ENCODE measurements at places on chromosomes 2 and 18. TPM values are rescaled to one million over a fixed set of nuclear protein-coding genes. Genes with fewer than 3 reads are reported as not detected.

- DNase-seq = peak; percentile 52
These were observed 4.2 kb downstream of the MEIS1 start for GRCh38 chr2:66438891-66439811.

DNA sequence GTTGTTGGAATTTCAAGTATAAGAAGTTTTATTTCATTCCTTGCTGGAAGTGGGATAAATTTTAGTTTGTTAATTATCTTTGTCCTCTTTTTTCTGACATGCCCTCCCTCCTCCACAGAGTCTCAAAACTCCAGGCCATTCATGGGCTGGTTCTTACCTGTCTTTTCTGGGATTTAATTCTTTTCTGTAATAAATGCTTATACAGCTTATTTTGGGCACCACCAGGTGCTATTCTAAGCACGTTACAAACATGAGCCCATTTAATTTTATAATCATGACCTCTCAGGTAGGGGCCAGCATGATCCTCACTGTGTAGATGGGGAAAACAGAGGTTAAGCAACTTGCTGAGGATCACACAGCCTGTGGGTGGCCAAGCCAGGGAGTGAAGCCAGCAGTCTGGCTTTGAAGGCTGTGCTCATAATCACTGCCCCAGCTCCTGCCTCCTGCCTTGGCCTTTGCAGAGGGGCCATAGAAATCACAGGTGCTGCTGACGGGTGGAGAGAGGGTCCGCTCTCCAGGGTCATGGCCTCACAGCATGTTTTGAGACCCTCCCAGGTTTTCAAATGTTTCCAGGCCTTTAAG, 128.4 kb upstream of the PXDN start:
- DNase-seq = no peak

DNA sequence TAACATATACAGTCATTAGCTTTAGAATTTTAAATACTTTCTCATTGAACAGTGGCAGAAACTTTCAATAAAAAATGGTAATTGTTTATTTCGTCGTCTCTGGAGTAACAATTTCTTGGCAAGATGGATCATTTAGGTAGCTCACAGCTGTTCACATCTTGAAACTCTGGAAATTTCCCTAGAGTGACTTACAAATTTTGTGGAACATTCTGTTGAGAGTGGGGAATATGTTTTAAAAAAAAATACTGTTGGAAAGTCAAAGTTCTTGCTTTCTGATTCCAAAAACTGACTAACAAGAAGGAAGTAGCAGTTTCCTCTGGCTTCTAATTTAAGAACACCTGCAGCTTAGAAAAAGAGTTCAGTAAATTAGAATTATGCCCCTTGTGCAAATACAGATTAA, 11.2 kb upstream of the CALCRL start:
- no peak for DNase-seq

- DNase-seq = no peak
These were observed 17.1 kb upstream of the CNNM3 start for GRCh38 chr2:96798733-96799622.

DNA sequence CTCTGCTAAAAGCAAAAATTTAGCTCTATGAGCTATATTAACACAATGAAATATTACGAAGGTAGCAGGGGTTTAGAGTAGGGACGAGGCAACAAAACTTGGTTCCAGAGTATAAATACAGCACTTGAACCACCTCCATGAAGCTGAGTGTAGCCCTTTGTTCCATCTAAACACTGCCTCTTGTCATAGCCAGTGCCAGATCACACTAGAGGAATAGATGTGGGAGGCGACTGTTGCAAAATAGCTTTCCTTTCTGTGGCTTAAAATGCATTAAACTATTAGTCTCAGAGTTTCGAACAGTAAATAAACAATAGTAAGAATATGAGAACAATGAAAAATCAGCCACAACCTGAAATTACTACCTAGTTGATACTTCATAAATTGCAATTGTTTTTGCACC, 29.8 kb downstream of the PIEZO2 start:
- no peak for DNase-seq

- DNase-seq = no peak
These were observed 379.4 kb downstream of the TNS1 start for GRCh38 chr2:217623281-217623912.

DNA sequence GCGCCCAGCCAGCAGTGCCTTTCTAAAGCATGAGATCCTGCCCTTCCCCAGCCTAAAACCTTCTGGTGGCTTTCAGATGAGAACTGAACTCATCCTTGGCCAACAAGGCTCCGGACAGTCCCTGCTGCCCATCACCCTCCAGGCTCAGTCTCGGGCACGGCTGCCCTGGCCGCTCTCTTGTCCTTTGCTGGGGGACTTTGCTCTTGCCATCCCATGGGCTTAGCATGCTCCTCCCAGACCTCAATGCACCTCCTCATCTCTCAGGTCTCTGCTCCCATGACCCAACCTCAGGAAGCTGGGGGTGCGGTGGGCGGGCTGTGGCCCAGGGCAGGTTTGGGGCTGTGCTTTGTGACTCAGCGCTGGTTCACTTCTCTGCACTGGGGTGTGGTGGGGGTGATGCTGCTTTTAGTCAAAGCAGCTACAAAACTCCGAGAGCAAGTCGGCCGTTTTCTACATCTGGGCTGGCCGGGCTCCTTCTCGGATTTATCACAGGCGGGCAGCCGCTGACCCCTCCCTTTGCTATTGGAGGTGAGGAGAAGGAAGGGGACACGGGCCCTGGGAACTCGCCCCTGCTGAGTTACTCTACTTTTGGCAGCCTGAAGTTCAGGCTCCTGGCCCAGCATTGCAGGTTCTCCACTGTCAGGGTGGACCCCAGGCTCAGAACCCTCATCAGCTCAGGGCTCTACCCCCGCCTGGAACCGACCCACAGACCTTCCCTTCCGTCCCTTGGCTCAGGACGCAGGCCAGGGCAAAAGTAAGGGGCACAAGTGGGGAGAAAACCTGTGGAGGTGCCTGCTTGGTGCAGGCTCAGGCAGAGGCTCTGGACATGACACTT, 90.6 kb upstream of the TAF1B start:
- DNase-seq = no peak

DNA sequence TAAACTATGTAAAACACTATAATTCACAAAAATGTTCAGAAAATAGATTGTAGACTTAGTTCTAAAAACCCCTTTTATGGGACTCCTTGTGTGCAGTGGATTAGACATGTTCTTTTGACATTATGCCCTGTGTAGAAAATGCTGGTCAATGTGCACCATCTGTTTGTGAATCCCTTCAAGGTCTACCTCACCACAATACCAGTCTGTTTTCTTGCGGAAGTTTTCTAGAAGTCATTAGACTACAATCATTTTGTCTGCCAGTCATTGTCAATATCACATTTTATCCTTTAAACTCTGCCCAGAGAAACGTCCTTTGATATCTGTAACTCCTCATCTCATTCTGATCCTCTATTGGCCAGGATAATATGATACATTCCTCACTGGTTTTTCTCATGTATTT, 7.8 kb downstream of the ITGA4 start:
- no peak for DNase-seq

- DNase-seq = no peak
These were observed 814 bp upstream of the RAB1A start for GRCh38 chr2:65130664-65131175.

DNA sequence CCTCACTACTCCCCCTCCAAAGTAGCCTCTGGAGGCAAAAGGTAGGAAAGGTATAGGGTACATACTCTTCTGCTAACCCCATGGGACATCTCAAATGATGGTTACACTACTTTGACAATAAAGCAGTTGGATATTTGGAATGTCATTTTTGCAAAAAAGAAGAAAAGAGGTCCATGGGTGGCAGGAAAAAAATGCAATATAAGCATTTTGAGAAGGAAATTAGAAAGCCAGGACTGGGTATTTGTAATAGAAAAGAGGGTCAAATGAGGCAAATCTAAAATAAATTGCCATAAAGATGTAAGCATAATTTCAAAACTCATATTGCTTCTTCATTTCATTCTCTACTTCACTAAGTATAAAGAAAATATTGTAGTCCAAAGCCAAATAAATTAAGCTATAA, 280.2 kb downstream of the NOL4 start:
- no peak for DNase-seq

DNA sequence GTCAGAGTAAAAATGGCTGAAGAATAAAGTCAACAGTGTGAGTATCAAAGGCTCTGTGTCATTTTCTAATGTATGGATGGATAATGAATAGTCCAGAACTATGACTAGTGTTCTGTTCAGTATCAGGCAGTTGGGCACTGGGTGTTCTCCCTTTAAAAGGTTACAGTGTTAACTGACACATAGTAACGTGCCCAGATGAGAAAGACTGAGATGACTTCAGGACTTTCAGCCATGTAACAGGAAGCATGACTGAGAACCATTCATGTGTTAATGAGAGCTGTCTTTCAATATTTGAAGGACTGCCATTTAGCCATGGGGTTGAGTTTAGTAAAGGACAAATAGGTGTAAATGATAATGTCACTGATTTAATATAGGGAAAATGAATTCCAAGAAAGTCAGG, 187.1 kb downstream of the GULP1 start:
- DNase-seq = no peak

- DNase-seq = no peak
These were observed 54.7 kb downstream of the RTN4 start for GRCh38 chr2:54995553-54995952.

DNA sequence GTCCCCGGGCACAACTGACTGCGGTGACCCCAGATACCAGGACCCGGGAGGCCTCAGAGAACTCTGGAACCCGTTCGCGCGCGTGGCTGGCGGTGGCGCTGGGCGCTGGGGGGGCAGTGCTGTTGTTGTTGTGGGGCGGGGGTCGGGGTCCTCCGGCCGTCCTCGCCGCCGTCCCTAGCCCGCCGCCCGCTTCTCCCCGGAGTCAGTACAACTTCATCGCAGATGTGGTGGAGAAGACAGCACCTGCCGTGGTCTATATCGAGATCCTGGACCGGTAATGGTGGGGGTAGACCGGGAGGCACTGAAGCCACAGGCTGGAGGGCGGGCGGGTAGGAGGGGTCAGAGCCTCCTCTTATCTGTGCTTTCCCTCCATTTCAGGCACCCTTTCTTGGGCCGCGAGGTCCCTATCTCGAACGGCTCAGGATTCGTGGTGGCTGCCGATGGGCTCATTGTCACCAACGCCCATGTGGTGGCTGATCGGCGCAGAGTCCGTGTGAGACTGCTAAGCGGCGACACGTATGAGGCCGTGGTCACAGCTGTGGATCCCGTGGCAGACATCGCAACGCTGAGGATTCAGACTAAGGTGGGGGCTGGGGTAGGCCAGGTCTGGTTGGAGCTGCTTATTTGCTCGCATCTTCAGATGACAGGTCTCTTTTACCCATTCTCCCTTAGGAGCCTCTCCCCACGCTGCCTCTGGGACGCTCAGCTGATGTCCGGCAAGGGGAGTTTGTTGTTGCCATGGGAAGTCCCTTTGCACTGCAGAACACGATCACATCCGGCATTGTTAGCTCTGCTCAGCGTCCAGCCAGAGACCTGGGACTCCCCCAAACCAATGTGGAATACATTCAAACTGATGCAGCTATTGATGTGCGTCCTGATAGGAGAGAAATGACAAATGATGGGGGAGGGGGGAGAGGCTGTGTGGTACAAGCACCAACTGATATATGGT, 780 bp downstream of the HTRA2 start:
- no peak for DNase-seq

- no peak for DNase-seq
These were observed 67.2 kb downstream of the KCTD1 start for GRCh38 chr18:26480897-26481795.

- no peak for DNase-seq
These were observed 24.8 kb upstream of the TBC1D8 start for GRCh38 chr2:101175991-101176390.

GRCh38 chr2:125280265-125280664, 1255.2 kb downstream of the CNTNAP5 start:
- no peak for DNase-seq

GRCh38 chr2:48213646-48214045, 307.3 kb upstream of the FBXO11 start:
- DNase-seq = no peak

- DNase-seq = no peak
These were observed 20.2 kb downstream of the INPP4A start for GRCh38 chr2:98464772-98465310.

DNA sequence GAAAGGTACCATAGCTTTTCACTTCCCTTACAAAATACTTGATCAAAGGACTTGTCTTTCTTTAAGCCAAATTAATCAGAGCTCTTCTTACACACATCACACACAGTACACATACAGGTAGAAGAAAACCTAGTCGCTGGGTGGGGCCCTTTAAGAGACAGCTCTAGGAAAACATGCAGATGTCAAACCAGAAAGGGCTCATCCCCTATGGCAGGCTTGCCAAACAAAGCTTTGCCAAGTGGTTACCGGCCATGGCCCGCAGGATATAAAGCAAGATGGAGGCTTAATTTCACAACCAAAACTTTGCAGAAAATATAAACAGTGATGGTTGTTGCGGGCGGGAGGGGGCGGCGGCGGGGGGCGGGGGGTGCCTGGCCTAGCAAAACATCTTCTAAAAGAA, 2156.0 kb upstream of the PIK3C3 start:
- DNase-seq = no peak

DNA sequence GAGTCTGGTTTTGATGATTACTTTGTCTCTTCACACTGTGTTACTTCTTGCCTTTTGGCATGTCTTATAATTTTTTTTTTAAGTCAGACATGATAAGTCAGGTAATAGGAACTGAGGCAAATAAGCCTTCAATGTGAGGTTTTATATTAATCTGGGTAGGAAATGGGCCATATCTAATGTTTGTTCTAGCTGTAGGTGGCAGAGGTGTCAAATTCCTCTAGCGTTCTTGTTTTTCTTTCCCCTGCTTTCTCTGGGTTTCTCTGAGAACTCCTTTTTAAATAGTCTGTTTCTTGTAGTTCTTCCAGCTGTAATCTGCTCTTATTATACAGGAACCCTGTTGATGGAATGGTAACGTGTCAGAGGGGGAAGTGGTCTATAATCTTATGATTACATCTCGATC, 5.7 kb downstream of the SP140 start:
- DNase-seq = no peak

- no peak for DNase-seq
These were observed 151.7 kb upstream of the POU3F3 start for GRCh38 chr2:104702031-104702850.

PDE6D gene
- total RNA-seq = 20.1 TPM

PLA2R1 gene
- total RNA-seq = 3.7 TPM

DSC1 gene
- 0.87 TPM for total RNA-seq

CNRIP1 gene
- total RNA-seq = 9.5 TPM

ADCYAP1 gene
- total RNA-seq = 0.19 TPM

HOXD8 gene
- 1.5 TPM for total RNA-seq

SETBP1 gene
- 5.4 TPM for total RNA-seq

INHBB gene
- 1.6 TPM for total RNA-seq

ALPI gene
- not detected for total RNA-seq

MBP gene
- total RNA-seq = 21.9 TPM

OR6B2 gene
- not detected for total RNA-seq

CDH7 gene
- not detected for total RNA-seq

PECR gene
- total RNA-seq = 6.0 TPM
